GM12878 (cell line): ENCODE measurements at places on chromosomes 11 and 22. TPM values are rescaled to one million over a fixed set of nuclear protein-coding genes. Genes with fewer than 3 reads are reported as not detected.

CCT8L2 gene
- total RNA-seq = not detected in 2 replicates

SLC35C1 gene
- 8.9 and 9.7 TPM in 2 replicates for total RNA-seq

ELP4 gene
- total RNA-seq = 16.0 and 17.7 TPM in 2 replicates

OTOG gene
- not detected in 2 replicates for total RNA-seq

B4GALNT4 gene
- 0.29 and 0.74 TPM in 2 replicates for total RNA-seq

NEU3 gene
- 13.3 and 13.9 TPM in 2 replicates for total RNA-seq
